ENCODE measurements at places on chromosomes 13 and 19.

GRCh38 chr13:31909864-31910551, 121.6 kb upstream of the FRY start:
- DNase-seq, result peak; percentile 62

GRCh38 chr19:3606174-3606689, 443 bp downstream of the TBXA2R start:
- no peak for DNase-seq

DNA sequence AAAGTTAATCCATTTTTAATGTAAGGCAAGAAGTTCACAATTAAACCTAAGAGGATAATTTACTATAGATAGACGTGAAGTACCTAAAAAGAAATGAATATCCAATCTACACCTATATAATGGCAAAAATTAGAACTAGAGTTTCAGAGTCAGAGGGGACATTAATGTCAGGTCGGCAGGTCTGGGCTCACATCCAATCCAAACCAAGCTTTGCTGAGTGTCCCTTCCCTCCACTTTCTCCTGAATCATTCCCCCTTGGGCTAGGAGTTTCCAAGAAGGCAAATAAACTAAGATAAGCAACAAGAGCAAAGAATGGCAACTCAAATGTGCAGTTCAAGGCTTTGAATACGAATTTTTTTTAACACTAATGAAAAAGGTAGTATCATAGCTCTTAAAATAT, 2.9 kb downstream of the FLT3 start:
- DNase-seq, result no peak

DNA sequence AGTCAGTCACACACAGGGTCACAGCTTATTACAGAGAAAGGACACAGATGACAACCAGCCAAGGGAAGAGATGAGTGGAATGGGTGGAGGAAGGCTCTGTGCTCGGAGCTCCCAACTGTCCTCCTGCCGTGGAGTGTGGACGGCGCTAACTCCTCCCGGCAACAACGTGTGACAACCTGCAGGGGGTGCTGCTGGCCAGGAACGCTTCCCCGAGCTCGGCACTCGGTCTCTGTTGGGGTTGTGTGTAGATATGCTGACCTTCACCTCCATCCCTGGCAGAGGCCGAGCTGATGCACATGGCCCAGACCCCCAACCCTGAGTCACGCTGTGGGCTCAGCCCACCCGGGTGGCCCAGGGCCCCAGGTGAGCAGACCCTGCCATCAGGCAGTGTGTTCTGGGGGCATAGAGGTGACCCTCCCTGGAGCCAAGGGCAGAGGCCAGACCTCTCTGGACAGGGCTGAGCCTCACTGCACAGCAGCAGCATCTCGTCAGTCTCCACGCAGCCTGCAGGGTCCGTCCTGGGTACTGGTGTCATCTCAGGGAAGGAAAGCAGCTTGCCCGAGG, 14.1 kb downstream of the ZNF444 start:
- DNase-seq, result no peak

- no peak for DNase-seq
Measured at GRCh38 chr13:26964278-26965250, 204.0 kb upstream of the GPR12 start.
